ENCODE measurements at places on chromosomes 7 and 10.

GRCh38 chr10:70274643-70275042 lies 9.2 kb downstream of the NPFFR1 start:
- no peak overlapping the region for H3K4me3 ChIP-seq
- no peak overlapping the region for H3K27ac ChIP-seq
- DNase-seq, result no peak
- no peaks in the 10 kb centered on the region for H3K4me1 ChIP-seq
- H3K36me3 ChIP-seq, result no peaks in the 10 kb centered on the region

DNA sequence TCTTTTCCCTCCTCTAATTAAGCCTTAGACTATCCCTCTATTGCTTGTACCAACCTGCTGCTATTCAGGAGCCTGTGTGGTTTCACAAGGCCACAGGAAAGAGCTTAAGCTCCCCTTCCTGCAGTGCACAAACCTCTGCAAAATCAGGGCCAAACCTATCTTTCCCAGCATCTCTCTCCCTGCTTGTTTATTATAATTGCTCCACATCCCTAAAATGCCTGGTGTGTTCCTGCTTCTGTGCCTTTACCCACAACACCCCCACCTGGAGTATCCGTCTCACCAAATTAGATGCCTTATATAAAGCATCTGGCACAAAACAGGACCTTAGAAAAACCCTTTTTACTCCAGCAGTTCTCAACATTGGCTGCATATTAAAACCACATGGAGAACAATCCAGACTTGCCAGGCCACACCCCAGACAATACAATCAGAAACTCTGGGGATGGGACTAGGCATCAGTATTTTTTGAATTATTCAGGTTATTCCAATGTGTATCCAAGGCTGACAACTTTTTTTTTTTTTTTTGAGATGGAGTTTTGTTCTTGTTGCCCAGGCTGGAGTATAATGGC lies 16.7 kb downstream of the SEC31B start:
- no peaks in the 10 kb centered on the region for H3K4me1 ChIP-seq
- no peaks in the 10 kb centered on the region for H3K36me3 ChIP-seq
- no peak overlapping the region for H3K27ac ChIP-seq
- H3K4me3 ChIP-seq, result no peak overlapping the region
- DNase-seq, result no peak
- no peaks in the 10 kb centered on the region for H3K27me3 ChIP-seq

DNA sequence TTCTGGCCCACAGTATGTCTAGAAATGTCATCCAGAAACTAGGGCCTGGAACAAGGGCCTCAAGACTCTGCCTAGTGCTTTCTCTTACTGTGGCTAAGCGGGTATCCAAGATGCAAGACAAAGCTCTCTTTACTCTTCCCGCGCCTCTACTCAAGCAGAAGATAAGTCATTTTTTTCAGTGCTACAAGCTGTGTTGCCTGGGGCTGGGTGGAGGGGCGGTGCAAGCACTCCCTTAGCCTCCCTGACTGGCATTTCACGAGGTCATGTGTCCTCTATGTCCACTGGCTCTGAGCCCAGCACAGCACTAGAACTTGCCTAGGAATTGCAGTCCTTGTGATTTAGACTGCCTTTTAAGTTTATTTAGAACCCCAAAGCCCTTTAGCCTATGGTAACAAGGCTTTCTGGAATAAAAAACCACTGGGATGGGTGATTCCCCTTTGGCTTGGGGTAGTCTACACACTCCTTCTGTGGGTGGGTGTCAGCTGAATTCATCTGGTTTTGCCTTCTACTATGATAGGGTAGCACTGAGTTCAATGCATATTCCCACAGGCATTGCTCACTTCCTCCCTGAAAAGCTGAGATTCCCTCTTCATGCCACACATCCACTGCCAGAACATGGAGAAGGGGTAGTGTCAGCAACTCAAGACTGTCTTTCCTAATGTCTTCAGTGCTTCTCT lies 371.8 kb upstream of the KCND2 start:
- no peak for DNase-seq
- no peak overlapping the region for H3K4me3 ChIP-seq
- no peaks in the 10 kb centered on the region for H3K36me3 ChIP-seq
- no peaks in the 10 kb centered on the region for H3K4me1 ChIP-seq
- no peaks in the 10 kb centered on the region for H3K27me3 ChIP-seq

DNA sequence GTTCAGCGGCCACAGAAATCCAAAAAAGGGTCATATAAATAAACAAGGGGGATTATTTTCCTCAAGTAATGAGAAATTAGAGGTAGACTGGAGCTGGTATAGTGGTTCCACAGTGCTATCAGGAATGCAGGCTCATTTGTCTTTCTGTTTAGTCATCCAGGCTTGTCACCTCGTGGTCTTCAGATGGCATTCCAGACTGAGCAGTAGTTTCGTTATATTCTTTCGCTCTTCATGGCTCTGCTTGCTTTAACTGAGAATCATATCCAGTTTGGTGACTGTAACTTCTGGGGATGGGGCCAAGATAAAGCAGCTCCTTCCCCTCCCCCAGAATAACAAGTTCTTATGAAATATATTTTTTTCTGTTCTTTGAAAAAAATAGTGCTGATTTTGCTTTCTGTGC lies 9.5 kb downstream of the ANKIB1 start:
- H3K36me3 ChIP-seq, result no peaks in the 10 kb centered on the region
- no peak overlapping the region for H3K27ac ChIP-seq
- no peaks in the 10 kb centered on the region for H3K27me3 ChIP-seq

DNA sequence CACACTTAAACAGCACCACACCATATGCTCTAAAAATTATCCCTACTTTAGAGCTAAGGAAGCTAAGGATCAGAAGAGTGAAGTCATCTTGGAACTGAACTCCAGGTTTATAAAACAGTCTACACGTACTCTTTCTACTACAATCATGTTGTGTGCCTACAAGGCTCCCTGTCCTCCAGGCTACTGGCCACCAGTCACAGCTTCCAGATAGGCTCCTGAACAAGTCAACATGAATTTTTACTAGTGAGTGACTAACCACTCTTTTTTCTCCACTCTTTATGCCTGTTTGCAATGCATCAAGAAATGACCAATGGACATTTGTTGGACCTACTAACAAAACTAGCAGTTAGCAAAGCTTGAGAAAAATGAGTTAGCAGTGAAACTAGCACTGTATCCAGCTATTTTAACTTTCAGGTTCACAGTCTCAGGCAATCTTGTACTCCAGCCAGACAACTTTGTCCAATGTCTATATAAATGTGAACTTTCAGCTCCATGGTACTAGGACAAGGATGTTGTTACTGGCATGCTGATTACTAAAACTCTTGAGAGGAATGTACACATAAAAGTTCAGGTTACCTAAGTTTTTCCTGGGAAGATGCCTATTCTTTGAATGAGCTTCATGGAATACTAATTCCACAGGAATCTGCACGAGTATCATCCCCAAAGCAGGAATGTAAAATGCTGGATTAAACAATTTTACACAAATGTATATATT lies 180.0 kb downstream of the BTAF1 start:
- H3K27me3 ChIP-seq, result no peaks in the 10 kb centered on the region
- H3K27ac ChIP-seq, result no peak overlapping the region
- H3K4me3 ChIP-seq, result no peak overlapping the region

DNA sequence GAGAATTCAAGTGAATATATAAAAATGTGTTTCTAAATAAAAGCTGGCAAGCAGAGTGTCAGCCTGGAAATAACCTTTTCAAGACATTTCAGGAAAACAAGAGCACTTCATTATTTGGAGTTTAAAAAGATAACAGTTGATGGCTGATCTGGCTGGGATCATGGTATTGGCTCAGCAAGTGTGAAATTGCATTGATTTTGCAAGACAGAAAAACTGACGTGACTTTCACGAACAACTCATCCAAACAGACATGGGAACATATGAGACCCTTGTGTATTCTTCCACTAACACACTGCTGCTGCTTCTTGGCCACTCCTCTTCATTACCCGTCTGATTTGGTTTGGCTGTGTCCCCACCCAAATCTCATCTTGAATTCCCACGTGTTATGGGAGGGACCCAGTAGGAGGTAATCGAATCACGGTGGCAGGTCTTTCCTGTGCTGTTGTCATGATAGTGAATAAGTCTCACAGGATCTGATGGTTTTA lies 108.5 kb downstream of the RAB18 start:
- no peak for DNase-seq
- no peaks in the 10 kb centered on the region for H3K27me3 ChIP-seq
- no peaks in the 10 kb centered on the region for H3K4me1 ChIP-seq
- H3K4me3 ChIP-seq, result no peak overlapping the region
- no peak overlapping the region for H3K27ac ChIP-seq

DNA sequence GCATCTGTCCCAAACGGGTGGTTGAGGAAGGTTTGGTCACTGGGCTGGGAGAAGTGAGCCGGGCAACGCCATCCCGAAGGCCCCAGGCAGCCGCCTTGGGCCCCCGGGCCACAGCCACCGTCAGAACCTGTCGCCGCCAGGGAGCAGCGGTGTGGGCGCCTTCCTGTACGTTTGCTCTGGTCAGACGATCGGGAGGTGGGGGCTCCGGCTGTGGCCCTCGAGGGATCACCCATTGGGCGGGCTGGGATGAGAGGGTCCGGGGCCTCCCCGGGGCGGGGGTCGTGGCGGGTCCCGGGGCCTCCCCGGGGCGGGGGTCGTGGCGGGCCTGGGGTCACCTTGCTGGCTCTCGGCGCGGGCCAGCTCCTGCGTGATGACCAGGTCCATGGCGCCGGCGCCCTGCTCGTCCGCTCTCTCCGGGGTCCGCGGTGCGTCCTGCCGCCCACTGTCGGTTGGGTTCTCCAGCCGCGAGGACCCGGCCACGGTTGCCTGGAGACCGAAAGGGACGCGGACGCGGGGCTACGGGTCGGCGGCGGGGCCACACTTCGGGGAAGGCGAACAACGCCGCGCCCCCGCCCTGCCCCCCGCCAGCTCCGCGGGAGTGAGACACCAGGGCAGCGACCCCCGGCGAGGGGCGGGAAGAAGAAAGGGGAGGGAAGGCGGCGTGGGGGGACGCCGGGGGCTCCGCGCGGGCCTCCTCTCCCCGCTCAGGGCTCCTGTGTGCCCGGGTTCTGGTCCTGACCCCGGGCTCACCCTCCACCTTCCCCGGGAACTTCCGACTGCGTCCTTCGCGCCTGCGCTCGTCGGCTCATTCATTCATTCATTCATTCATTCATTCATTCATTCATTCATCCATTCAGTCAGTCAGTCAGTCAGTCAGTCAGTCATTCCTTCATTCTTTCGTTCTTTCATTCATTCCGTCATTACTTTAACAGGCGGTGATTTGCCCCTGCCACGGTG lies at the start of gene CFAP46:
TSS of gene CFAP46 (minus strand) at position 470 of the 957 bp plus-strand sequence. CDS start at position 384, 86 bp downstream.
- H3K27me3 ChIP-seq, result no peaks in the 10 kb centered on the region
- H3K4me3 ChIP-seq, result peak within 1 kb of the TSS; percentile 53
- no peak within 1 kb of the TSS for H3K27ac ChIP-seq

- no peak overlapping the region for H3K27ac ChIP-seq
- peaks cover 4% of the 10 kb centered on the region for H3K36me3 ChIP-seq
- peak; percentile 53 for DNase-seq
- H3K4me3 ChIP-seq, result no peak overlapping the region
- no peaks in the 10 kb centered on the region for H3K4me1 ChIP-seq
- H3K27me3 ChIP-seq, result no peaks in the 10 kb centered on the region
Measured at GRCh38 chr7:6651851-6652445, 14.8 kb downstream of the ZNF316 start.

DNA sequence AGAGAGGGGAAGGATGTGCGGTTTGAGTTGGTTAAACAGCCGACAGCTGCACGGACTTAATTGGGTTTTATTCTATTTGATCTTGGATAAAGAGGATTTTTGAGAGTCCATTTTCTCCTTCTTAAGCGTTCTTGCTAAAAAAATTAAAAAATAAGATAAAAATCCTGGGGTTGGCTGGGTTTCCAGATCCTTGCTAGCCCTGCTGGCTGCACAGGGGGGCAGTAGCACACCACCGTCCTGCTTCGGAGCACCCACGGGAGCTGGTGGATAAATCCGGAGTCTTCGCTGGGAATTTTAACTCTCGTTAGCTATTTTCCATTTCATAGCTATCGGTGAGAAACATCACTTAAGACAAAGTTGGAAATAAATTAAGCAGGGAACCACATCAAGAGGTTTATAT lies 792.0 kb downstream of the TYW1 start:
- H3K36me3 ChIP-seq, result no peaks in the 10 kb centered on the region
- no peak for DNase-seq
- H3K4me3 ChIP-seq, result no peak overlapping the region
- H3K4me1 ChIP-seq, result no peaks in the 10 kb centered on the region
- H3K27ac ChIP-seq, result no peak overlapping the region

- no peak overlapping the region for H3K27ac ChIP-seq
- no peak overlapping the region for H3K4me3 ChIP-seq
- peaks cover 7% of the 10 kb centered on the region for H3K4me1 ChIP-seq
- no peaks in the 10 kb centered on the region for H3K27me3 ChIP-seq
Measured at GRCh38 chr7:18566205-18566604, 70.7 kb downstream of the HDAC9 start.

DNA sequence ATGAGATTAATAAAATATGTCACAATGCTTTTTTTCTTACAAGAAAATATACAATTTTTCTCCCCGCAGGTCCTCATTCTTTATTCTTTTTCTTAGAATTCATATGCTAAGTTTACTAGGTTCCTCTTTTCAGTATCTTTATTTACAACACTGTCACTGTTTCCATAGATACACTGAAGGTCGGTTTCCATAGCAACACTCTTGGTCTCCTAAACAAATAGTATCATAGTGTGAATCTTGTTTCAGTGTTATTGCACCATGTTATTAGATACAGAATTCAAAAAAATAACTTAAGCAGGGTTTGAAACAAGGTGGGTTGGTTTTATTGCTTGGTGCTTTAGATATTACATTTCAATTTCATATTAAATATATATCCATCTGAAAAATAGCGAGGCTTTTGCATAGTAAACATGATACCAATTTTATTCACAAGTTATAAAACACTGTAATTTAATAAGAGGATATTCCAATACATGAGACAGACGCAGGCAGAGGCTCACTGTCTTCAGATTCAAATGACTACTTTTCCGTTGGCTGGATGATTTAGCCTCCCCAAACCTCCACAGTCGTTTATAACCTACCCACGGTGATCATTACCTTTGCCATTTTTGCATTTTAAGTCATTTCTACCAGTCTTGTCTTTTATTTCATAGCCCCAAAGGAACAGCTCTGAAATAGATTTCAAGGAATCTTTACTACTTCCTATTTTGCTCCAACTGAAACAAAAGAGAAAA lies 88.9 kb upstream of the KLF6 start:
- no peaks in the 10 kb centered on the region for H3K27me3 ChIP-seq
- H3K36me3 ChIP-seq, result no peaks in the 10 kb centered on the region
- DNase-seq, result no peak
- H3K4me1 ChIP-seq, result peaks cover 23% of the 10 kb centered on the region
- H3K4me3 ChIP-seq, result no peak overlapping the region

Data from pancreas (tissue), 10 donors.